Activated naive CD4-positive, alpha-beta T cell treated with anti-CD3 and anti-CD28 coated beads for 36 hours (primary cell): ENCODE measurements at places on chromosomes 12 and 14.

DNA sequence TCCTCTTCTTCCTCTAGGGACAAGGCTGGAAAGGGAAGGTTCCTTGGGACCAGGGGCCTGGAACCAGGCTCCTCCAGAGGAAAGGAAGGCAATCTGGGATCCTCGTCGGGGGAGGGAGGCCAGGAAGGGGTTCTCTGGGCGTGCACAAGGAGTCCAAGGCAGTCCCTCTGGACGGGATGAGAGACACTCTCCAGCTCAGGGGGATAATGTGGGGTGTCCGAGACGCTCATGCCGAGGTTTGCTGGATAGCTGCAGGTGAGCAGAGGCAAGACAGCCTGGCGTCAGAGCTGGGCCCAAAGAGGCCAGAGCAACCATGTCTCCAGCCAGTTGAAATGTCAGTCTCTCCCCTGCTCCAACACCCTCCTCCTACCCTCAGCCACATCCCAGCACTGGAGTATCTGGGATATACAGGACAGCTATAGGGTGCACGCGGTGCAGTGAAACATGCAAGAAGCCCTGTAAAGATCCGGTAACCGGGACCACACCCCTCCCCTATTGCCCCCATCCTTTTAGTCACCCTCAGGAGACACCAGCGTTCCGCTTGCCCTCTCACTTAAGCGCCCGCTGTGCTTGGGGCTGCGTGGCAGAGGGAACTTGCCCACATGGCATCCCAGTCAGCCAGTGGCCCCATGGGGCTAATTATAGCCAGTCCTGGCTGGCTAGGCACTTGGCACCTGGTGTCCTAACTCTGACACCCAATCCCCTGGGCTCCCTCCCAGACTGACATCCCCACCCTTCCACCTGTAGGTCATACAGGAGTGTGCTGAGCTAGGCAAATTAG, at the start of gene KLHL33:
TSS of gene KLHL33 (minus strand) at position 585 of the 781 bp plus-strand sequence. CDS start at position 230, 355 bp downstream.
- no peak for DNase-seq

GRCh38 chr12:22541496-22542155, 2.7 kb downstream of the C2CD5 start:
- peak; percentile 15 for DNase-seq

GRCh38 chr12:13539051-13539450, 342.5 kb downstream of the EMP1 start:
- no peak for DNase-seq

- DNase-seq: no peak
Observed at GRCh38 chr12:93079271-93079670, 150.2 kb upstream of the EEA1 start.

GRCh38 chr12:127161466-127161865, 1105.5 kb upstream of the TMEM132C start:
- no peak for DNase-seq

DNA sequence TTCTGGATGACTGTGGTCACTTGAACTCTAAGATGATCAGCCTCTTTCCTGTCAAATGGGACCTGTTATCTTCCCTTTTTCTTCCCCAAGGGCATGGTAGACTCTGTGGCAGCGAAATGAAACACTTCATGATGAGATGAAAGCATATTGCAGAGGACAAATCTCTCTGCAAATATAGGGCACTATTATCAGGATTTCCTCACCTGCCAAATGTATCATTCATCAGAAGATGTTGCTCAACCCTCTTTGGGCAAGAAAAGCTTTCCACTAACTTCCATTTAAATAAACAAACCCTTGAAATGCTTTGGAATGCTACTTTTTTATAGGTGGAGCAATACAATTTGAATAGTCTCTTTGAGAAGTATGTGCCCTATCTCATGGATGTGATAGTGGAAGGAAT, 105.0 kb downstream of the DNAH10 start:
- no peak for DNase-seq

DNA sequence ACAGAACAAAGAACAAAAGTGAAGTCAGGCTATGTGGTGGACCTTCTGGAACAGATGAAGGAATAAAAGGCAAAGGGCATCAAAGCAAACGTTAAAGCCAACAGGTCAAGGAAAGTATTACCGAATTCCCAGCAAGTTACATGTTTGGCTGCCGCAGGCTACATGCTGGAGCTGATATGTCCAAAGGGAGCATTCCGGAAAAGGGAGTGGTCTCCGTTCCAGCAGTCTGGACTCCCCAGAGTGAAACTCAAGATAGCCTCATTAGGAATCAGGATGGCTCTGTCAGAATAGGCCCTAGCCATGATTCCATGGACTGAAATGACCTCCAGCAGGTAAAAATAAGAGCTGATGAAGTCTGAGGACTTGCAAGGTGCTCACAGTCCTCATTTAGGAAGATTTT, 379.8 kb upstream of the PRICKLE1 start:
- DNase-seq: no peak

DNA sequence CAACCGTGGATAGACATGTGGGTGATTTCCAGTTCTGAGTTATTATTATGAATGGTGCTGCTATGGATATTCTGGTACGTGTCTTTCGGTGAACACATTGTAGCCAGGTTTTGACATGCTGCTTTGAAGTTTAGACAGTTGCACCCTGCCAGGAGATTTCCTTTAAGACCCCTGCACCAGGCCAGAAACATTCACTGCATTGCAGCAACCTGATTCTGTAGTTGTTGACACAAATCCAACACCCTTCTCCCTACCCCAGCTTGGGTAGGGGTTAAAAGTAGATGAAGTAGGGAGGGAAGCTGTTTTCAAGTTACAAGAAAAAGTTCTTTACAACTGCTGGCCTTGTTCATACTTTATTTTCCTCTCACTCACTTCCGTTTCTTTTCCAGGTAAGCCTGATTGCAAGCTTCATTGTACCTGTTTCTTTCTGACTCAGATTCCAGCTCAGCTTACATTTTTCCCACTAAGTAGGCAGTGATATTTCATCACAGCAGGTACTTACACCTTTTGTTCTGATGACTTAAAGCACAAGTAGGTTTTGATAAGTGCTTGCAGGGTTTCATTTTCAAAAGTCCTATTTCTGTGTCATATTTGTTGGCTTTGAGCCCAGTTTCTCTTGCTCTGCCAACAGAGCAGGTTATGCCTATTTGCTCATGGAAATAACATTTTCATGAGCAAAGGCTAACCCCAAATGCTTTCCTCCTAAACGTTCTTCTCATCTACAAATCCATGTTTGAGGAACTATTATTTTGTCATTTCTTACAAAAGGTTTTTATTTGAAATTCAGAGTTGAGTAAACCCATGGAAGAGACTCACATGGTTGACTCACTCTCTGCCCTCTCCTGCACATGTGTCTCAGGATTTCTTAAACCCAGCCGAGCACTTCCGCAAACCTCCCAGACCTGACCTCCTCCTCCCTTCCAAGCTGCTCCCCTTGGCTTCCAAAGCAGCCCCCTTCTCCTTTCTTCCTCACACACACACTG, 12.1 kb upstream of the LTA4H start:
- DNase-seq: peak; percentile 29

DNA sequence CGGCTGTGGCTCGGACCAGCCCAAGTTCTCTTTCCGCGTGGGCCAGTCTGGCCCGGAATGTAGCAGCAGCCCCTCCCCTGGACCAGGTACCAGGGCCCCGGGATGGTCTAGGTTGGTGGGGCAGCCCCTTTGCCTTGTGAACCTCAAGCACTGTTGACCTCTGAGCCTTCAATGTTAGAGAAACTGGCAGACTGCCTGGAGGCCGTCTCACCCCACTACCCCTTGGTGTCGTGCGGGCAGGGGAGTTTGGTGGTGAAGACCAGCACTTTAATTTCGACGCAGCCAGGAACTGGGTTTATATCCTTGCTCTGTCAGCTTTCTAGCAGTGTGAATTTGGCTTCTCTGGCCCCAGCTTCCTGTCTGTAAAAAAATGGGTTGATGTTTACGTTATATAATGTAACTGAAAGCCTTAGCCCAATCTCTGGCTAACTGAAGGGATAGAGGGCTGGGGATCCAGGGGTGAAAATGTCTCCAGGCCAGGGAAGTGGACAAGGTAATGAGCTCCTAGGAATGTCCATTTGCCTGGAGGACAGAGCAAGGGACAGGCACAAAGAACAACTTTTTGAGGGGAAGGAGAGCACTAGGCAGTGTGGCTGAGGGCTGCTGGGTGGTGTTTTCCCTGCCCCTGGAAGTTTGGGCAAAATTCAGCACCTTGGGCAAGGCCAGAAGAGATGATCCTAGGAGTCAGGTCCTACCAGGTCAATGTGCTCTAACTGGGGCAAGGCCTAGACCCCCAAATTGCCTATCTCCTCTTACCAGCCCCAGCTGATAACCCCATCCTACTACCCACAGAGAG, 11.4 kb downstream of the MCRS1 start:
- no peak for DNase-seq

DNA sequence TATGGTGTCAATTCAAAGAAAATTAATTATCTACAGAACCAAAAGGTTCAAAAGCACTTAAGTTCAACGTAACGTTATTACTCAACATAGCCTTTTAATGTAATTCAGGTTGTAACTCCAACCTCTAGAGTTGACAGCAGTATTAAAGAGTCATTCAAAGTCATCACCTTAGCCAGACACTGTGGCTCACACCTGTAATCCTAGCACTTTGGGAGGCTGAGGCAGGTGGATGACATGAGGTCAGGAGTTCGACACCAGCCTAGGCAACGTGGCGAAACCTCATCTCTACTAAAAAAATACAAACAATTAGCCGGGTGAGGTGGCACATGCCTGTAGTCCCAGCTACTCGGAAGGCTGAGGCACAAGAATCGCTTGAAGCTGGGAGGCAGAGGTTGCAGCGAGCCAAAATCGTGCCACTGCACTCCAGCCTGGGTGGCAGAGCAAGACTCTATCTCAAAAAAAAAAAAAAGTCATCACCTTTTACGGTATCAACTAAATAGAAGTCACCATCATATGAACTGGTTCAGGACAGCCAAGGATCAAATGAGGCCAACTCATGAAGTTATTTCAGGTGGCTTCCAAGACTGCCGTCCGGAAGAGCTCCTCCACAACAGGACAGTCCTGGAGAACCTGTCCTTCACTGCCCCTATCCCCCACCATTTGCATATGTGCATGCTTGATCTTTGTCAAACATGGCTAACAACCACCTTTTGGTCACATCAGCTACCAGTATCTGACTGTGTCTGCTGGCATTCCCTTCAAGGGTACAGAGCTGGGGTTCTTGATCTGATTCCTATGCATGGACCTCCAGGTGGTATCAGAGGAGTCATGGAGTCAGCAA, 4.2 kb downstream of the PPTC7 start:
- DNase-seq: no peak

DNA sequence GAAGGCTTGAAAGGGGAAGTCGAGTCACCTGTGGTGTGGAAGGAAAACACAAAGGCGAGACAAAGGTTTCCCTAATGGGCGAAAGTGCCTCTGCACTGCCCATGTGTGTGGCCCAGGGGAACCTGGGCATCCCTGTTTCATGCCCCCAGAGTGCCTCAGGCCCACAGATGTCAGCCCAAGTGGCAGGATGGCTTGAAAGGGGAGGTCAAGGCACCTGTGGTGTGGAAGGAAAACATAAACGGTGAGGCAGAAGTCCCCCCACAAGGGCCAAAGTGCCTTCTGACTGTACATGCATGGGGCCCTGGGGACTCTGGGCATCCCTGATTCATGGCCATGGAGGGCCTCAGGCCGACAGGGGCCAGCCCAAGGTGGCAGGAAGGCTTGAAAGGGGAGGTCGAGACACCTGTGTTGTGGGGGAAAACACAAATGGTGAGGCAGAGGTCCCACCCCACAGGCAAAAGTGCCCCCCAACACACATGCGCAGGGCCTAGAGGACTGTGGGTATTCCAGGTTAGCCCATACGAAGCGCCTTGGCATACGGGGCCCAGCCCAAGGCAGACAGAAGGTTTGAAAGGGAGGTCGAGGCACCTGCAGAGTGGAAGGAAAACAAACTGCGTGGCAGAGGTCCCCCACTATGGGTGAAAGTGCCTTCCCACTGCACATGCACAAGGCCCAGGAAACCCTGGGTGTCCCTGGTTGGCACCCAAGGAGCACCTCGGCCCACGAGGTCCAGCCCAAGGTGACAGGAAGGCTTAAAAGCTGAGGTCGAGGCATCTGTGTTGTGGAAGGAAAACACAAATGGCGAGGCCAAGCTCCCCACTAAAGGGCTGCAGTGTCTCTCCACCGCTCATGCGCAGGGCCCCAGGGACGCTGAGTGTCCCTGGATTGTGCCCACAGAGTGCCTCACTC, 382.3 kb downstream of the ALG10 start:
- no peak for DNase-seq

DNA sequence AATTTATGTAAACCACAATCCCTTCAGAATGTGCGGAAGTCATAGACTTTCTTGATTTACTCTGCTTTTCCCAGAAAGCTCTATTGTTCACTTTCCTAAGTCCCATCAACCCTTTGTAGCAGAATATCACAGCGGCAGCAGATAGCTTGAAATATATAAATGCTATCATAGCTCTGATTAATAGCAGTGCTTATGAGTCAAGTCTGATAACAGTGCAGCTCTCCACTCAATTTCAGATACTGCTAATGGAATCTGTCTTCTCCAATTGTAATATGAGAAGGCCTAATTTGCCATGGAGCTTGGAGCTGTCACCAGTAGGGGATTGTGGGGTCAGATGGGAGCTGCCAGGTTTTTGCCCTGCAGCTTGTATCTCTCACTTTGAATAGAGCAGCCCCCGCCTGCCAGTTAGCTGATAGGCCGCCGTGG, 10.9 kb downstream of the TMEM260 start:
- DNase-seq: no peak

DNA sequence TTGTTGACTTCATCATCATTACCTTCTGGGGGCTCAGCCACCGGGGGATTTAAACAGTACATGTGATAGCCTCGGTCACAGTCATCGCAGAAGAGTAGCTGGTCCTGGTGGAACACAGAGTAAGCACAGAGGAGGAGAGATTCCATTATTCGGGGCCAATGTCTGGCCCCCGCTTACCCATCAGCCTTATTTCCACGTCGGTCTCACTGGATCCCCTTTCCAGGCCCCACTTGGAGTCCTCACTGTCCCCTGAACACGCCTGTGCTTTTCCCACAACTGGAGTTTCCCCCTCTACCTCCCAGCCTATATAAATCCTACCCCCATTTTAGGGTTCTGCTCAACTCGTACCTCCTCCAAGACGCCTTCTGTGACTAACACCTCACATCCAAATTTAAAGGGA, 274.0 kb downstream of the DPF3 start:
- DNase-seq: no peak

DNA sequence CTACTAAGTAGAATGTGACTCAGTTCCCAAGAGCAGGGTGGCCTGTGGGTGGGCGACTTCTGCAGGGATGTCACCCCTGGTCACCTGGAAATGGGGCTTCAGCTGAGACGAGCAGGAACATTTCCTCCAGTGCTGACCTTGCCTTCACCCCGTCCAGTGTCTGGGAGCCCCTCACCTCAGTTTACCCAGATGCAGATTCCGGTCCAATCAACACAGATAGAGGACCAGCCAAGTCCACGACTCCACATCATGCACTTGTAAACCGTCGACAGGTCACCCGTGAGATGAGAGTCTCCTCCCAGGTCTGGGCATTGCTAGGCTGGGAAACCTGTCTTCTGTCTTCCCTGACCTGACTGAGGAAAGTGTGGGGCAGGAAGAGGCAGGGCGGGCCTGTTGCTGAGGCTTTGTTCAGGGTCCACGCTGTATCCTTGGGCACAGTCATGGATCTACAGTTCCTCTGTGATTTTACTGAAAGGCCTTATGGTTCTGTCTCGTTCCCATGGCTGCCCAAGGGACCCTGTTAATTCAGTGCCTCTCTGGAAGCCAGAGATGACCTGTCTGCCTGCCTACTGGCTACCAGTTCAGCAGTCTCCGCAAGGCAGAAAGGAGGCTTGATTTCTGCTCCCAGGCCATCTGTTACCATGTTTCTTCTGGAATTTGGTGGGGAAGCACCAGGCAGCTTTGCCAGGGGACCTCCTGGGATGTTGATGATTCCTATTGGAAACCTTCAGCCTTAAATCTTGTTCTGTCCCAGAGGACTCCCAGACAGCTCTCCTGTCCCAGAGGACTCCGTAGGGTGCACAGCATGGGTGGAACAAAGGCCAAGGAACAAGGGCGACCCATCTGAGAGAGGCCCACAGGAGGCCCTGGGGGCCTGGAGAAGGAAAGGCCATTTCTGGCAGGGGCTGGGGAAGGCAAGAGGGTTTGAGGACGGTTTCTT, 288.5 kb upstream of the RTL1 start:
- DNase-seq: no peak
